ENCODE measurements at places on chromosomes 7 and 10.

- DNase-seq: no peak
Measured at GRCh38 chr7:132703742-132704141, 127.5 kb upstream of the PLXNA4 start.

GRCh38 chr10:127392351-127393235, 156.5 kb upstream of the NPS start:
- no peak for DNase-seq

GRCh38 chr10:31770307-31770902, 158.2 kb downstream of the ARHGAP12 start:
- peak; percentile 30 for DNase-seq

DNA sequence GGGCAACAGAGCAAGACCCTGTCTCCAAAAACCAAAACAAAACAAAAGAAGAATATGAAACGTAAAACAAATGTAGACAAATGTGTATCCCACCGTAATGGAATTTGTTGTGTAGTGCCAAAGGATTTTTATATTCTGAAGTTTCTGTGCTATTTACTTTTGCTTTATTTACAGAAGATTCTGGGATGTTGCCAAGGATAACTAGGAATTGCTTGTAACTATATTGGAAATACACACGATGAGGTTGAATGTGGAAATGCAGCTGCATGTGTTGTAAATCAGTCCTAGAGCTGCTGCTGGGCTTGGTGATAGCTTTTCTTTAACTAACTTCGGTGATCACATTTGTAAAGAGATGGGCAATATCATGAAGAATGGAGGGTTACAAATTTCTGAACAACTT, 39.5 kb downstream of the GALNT17 start:
- no peak for DNase-seq

DNA sequence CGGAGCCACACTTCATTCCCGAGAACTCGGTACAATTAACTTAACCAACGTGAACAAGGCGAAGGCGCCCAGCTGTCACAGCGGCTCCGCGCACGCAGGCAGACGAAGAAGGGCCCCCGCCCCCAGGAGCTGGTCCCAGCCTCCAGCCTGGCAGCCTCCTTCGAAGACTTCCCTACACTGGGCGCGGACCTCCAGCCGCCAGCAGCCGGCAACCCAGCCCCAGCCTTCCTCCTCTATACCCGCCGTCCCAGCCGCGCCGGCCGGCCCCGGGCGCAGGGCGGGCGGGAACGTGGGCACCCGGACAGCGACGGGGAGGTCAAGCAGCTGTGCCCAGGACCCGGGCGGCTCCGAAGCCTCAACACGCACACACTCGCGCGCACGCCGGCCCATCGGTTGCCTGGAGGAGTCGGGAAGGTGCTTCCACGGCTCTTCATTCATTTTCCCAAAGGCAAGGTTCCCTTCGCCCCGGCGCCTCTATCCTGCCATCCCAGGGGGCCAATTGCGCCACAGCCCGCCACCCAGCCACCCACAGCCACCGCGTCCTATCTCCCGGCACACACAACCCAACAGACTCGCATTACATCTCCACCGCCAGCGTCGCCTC, 1.6 kb downstream of the CHST15 start:
- no peak for DNase-seq

DNA sequence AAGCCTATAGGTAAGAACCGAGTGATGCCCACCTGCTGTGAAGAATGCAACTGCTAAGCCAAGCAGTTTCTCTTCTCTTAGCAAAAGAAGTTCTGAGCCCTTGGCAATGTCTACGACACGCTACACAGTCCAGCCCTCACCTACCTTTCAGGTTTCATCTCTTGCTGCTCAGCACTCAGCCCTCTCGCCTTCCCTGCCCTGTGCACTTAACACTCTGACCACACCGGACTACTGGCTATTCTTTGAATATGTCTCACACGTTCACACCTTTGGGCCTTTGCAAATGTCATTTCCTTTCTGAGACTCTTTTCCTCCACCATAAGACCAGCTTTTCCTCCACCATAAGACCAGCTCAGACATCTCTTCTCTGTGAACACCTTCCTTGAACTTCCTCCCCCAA, 67.0 kb upstream of the ITGB1 start:
- DNase-seq: no peak

- DNase-seq: no peak
Measured at GRCh38 chr7:112101201-112101846, 104.9 kb downstream of the DOCK4 start.

- no peak for DNase-seq
Measured at GRCh38 chr10:98449287-98449686, 2.6 kb upstream of the HPS1 start.

DNA sequence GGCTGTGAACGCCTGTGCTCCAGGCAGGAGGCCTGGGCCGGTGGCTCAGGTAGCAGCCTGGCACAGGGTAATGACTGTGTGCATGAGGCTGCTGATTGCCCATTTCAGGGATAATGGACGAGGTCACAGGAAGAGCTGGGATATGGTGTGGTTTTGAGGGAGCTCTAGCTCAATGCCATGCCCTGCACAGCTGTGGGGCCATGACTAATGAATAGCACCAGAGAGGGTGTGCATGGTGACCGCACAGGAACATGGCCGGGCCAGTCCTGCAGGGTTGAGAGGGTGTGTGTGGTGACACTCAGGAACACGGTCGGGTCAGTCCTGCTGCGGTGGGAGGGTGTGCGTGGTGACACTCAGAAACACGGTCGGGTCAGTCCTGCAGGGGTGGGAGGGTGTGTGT, 21.8 kb downstream of the NKX6-2 start:
- no peak for DNase-seq

GRCh38 chr7:128672927-128673517, 930 bp downstream of the GARIN1A start:
- no peak for DNase-seq

DNA sequence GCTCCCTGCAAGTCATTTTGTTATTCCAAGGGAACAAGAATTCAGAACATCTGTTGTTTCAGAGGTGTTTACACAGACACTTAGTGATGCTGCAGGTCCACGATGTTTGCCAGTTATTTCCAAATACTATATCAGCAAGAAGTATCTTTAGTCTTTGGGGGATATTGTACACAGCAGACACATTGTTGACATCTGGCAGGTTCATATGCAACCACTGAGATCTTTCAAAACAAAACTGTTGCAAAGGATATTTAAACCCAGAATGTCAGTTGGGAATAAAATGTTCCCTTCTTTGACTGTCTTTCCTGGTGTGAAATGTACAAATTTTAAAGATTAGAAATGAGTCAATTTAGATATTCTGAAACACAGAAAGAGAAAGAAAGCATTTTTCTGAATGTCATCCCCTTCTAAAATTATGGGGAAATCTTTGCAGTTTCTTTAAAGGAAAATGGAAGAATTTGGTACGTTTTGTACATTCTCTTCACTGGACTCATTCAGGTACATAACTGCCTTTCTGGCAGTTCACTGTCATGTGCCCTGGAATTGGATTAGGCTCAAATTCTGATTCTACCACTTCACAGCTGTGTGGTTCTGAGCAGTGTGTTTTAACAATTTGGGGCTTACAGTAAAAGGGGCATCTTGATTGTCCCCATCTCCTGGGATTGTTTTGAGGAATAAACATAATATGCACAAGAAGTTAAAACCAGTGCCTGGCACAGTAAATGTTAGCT, 40.3 kb upstream of the CELF2 start:
- DNase-seq: no peak

DNA sequence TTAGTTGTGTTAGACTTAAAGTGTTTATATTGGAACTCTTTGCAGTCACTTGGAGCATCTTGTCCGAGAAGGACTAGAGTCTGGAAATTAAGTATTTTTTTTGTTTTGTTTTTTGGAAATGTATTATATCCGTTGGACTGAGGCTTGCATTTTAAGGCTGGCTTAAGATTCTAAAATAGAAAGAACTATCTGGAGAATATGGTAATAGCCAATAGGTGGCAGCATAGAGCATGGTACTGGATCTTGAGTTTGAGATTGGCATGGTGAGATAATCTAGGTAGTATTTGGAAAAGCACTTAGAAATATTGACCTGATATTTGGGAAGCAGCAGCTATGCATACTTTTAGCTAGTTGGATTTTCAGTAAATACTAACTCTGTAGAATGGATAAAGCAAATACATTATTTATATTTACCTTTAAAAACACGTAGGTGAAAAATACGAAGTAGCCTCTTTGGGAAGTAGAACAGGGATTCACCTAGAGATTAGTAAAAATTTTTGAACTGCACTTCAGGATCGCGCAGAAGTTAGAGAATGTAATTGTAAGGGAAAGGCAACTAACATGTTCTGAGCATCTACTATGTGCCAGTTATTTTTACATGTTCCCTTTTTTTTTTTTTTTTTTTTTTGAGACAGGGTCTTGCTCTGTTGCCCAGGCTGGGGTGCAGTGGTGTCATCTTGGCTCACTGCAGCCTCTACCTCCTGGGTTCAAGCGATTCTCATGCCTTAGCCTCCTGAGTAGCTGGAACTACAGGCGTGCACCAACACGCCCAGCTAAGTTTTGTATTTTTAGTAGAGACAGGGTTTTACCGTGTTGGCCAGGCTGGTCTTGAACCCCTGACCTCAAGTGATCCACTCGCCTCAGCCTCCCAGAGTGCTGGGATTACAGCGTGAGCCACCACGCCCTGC, 78.6 kb downstream of the LCOR start:
- DNase-seq: no peak

DNA sequence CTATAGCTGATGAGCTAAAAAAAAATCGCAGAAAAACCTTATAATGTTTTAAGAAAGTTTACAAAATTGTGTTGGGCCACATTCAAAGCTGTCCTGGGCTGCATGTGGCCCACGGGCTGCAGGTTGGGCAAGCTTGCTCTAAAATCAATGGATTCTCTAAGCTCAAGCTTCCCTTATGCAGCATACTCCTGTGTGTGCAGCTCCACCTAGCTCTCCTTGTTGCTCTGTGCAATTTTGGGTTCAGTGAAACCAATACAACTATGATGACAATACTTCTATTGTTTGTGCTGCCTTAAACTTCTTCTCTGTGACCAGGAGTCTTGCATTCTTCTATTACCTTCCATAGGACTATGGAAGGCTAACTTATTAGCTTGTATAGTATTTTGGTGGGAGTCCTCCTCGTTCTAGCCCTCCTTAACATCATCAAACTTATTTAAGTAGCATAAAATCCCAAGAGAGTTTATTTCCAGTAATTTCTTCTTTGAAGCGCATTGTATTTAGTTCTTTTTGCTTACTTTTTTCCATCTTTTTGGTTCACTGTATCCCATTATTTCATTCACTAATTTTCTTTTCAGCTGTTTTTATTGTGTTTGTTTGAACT, 170.9 kb upstream of the SMIM30 start:
- no peak for DNase-seq

DNA sequence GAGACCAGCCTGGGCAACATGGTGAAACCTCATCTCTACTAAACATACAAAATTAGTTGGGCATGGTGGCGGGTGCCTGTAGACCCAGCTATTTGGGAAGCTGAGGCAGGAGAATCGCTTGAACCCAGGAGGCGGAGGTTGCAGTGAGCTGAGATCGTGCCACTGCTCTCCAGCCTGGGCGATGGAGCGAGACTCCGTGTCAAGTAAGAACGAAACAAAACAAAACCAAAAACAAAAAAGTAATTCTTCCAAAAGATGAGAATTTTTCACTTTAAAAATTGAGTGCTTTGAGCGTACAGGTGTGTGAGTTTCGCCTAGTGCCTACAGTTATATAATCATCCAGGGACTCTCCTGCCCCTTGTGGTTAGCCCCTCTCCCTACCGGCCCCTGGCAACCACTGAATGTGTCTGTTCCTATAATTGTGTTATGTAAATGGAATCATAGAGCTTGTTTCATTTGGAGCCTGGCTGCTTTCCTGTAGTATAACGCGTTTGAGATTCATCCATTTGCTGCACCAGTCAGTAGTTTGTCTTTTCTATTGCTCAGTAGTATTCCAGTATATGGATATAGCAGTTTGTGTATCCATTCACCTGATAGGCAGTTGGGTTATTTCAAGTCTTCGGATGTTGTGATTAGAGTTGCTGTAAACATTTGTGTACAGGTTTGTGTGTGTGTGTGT, 80.0 kb downstream of the RBM33 start:
- DNase-seq: no peak

DNA sequence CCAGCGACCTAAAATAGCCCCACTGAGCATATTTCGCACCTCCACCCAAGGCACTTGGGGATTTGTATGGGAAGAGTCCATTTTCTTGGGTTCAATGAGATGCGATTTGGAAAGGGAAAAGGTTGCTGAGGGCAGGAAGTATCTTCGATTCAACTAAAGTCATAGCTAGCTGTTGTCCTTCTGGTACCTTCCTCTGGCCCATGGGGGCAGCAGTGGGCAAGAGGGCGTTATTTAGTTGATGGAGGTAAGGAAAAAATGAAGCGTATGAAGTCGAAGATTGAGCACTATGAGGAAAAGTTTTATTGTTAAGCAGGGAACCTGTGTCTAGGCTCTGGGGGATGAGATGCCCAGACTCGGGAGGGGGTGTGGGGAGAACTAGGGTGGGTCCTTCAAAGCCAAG, 135.4 kb downstream of the EVX1 start:
- DNase-seq: no peak

DNA sequence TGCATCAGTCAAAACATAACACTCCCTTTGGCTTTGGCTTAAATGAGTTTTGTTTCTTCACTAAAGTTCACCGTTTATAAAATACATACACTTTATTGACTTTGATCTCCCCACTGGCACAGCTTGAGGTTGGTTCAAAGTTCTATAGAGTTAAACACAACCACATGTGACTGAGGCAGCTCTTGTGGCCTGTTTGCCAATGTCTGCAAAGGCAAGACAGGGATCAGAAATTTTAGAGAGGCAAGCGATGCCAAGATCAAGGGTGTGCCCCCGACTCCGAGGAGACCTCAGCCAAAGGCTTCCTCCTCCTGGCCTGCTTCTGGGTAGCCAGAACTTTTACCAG, 129.8 kb upstream of the JCAD start:
- DNase-seq: no peak

GRCh38 chr7:70097645-70098044, 499.4 kb downstream of the AUTS2 start:
- DNase-seq: no peak

GRCh38 chr10:11235771-11236170, 218.1 kb downstream of the CELF2 start:
- DNase-seq: no peak

DNA sequence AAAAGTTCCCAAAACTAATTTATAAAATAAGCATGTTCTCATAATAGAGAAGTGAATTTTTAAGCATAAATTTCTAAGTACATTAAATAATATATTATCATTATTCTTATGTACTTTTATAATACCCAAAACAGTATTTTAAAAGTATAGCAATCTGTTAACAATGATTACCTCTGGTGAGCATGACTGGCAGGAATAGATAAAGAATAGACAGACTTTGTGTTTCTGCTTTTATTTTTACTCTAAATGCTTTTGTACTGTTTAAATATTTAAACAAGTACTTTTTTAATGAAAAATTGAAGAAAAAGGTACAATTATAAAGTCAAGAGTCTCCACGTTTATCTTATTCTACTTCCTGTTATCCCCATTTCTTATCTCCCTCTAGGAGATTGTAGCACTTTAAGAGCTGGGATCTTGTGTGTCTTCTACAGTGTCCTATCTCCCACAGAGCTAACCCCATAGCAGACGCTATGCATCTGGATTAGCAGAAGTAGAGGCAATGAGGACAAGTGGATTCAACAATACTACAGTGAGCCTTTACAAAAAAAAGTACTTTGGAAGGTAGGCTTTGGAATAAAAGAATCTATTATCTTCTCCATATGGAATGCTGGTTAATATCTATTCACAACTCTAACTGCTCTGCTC, 42.9 kb downstream of the IDE start:
- DNase-seq: no peak

Data from stimulated activated CD8-positive, alpha-beta memory T cell treated with anti-CD3 and anti-CD28 coated beads, Interleukin-7, amount 100 ng/mL, for 4 hours (primary cell).